ENCODE measurements at places on chromosomes 11 and 22.
A peak's percentile ranks its signal among the peaks of the same experiment; 100 is the strongest.

- DNase-seq, result no peak
Observed at GRCh38 chr11:1744891-1745700, 5.3 kb downstream of the IFITM10 start.

- no peak for DNase-seq
Observed at GRCh38 chr11:88420165-88420791, 82.7 kb upstream of the CTSC start.

- DNase-seq, result peak; percentile 96
Observed at GRCh38 chr11:119334174-119334930, at the start of gene RNF26. RNF26 (plus strand) TSS chr11:119334527; CDS start chr11:119335123, 596 bp downstream.

DNA sequence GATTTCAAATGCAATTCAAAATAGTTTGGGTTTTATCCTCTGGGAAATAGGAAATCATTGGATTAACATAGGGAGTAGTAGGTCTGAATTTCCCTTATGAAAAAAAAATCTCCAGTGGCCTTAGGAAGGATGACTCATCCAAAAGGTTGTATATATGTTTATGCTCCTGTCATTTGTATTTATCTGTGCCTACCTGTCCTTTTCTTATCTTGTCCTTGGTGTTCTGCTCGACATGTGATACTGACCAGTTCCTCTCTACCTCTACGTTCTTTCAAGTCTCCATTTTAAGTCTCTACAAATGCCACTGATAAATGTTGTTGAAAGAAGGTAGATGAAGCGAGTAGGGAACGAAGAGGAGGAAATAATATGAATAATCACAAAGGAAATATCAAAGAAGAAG is 3.0 kb upstream of the SOX6 start:
- no peak for DNase-seq

GRCh38 chr22:27245056-27245455 is 556.5 kb downstream of the MN1 start:
- DNase-seq, result no peak

GRCh38 chr11:117827521-117828511 is 3.3 kb upstream of the FXYD2 start:
- DNase-seq, result no peak

- DNase-seq, result no peak
Observed at GRCh38 chr11:95279921-95280868, 49.2 kb upstream of the SESN3 start.

Measured in hypothalamus (tissue), 51 donors.